ENCODE measurements at places on chromosomes 11 and 22.

DNA sequence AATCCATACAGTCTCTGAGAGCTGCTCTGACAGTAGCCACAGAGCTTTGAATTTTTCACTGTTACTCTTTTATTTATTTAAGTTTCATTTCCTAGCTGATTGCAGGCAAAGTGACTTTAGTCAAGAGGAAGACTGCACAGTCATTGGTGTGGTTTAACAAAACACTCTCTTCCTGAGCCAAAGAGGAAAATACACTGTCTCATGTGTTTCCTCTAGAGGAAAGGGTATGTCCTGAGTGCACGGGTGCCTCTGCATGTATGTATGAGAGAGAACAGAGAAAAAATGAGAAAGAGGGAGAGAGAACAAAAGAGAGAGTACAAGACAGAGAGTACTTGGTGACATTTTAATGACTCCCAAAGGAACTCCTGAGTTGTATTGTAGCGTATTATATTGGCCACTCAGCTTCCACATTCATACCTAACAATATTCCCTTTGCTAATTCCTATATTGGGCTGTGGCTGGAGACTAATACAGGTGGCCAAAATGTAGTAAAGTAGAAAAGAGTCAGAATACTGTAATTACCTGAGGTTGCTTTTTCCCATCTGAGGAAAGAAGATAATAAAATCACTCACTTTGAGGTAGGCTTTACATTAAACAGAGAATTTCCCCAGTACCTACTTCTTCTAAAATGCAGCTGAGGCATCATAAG lies at the start of gene OR4D9:
OR4D9 (plus strand) TSS at position 599 of the 649 bp plus-strand sequence. CDS start 3,374 bp downstream, outside the sequence.
- DNase-seq, result no peak

GRCh38 chr11:75541193-75542087 lies 15.7 kb upstream of the GDPD5 start:
- no peak for DNase-seq

DNA sequence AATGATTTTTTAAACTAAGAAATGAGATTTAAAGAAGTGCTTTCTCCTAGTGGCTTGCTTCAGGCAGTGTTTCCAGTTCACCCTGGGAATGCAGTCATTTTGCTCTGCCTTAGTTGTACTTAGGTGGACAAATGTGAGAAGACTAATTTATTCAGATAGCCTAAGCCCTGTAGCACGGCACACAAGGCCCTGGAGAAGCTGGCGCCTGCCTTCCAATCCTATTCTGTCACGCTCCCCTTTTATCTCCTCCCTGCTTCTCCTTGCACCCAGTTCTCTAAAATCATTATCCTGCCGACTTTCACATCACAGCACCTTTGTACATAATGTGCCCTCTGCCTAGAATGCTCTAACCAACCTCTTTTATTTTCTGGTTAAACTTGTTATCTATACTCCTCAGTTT lies 64.0 kb downstream of the PPME1 start:
- no peak for DNase-seq

DNA sequence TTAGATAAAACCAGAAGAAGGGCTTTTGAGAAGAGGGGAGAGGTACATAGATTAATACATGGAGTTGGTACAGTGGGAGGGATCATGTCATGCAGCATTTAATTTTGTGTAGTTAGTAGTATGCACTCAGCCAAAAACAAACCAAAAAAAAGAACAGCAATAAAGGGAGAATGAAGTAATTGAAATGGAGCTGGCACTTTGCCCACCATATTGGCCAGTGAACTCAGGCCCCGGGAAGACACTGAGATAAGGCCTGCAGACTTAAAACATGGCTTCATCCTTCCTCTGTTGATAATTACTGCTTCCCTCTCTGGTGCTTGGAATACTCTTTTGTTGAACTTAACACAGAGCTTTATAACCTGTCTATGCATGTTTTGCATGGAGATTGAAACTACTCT lies 3.1 kb downstream of the PANX1 start:
- no peak for DNase-seq

GRCh38 chr22:29912141-29912540 lies 29.2 kb downstream of the MTMR3 start:
- no peak for DNase-seq

- no peak for DNase-seq
Observed at GRCh38 chr22:50186181-50186714, 535 bp downstream of the TRABD start.
